ENCODE measurements at places on chromosomes 4 and X.

DNA sequence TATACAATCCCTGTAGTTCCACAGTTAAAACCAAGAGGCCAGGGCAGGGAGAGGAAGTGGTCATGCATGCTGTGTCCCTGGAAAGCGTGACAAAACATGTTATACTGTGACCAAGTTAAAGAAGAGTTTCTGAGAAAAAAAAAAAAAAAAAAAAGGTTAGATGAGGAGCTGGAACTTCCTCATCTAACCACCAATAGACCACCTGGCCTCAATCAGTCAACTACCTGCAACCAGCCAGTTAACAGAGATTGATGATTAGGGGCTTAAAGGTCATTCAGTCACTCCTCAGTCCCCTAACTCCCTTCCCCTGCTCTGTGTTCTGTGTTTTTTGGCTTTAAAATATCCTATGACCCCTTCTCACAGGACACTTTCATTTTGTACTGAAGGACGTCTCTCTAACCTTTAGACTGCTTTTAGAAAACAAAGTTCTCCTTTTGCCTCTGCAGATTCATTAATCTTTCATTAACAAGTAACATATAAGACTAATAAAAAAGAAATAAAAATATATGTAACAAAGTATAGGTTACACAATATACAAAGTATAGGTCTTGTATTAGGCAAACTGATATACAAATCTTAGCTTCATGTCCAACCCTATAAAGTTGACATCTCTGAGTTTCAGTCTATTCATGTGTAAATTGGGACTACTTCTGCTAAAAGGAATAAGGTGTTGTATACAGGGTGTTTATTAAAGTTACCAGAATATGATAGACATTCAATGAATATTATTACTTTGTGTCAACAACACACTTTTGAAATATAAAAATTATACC, 179.1 kb upstream of the NDST4 start:
- no peak for DNase-seq

GRCh38 chrX:129746557-129747470, 8.0 kb downstream of the XPNPEP2 start:
- no peak for DNase-seq

GRCh38 chr4:7788694-7789425, 150.8 kb downstream of the AFAP1 start:
- no peak for DNase-seq

DNA sequence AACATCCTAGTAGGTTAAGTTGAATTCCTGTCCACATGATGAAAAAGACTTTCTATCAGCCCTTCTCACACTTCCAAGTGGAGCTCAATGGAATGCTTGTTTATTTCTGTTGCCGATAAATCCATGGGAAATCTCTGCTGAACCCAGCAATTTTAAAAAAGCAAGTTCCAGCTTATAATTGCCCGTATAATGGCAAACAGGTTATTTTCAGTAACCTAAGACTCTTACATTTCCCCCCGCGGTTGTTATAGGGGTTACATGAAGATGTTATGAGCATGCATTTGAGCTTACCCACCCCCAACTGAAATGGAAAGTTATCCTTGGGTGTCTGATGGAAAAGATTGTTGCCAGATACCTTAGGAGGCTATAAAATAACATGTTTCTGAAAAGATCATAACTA, 136.2 kb downstream of the PALLD start:
- no peak for DNase-seq

GRCh38 chr4:151204925-151205524, 71.9 kb upstream of the PRSS48 start:
- DNase-seq = no peak

GRCh38 chr4:24091639-24092233, 201.9 kb upstream of the PPARGC1A start:
- DNase-seq = no peak

GRCh38 chr4:1178300-1179088, 6.1 kb upstream of the SPON2 start:
- DNase-seq = no peak

GRCh38 chr4:154126276-154126675, 337.4 kb upstream of the SFRP2 start:
- no peak for DNase-seq

- no peak for DNase-seq
These were observed 94.7 kb downstream of the SEL1L3 start for GRCh38 chr4:25767877-25768725.

- DNase-seq = no peak
These were observed 28.3 kb upstream of the UXT start for GRCh38 chrX:47687263-47687662.

DNA sequence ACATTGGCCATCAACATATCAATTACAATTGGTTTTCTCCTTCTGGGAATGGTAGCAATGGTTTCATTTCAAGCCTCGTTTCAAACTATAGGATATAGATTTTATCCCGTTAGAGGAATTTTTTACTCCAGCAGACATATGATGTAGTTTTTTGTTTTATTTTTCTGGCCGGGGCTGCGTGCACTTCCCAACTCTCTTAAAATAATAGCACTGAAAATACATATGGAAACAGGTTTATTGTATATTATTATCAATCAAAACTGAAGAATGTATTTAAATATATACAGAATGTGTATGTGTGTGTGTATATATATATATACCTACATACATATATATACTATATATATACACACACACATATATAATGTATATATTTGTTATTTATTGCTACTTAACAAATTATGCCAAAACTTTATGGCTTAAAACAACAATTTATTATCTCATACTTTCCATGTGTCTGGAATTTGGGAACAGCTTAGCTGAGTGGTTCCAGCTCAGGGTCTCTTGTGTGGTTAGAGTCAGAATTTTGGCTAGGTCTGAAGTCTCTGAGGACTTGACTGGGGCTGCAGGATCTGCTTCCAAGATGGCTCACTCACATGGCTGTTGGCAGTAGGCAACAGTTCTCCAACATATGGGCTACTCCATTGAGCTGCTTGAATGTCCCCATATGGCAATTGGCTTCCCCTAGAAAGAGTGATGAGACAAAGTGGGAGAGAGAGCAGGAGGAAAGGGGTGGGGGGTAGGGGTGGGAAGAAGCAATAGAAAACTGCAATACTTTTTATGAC, 314.1 kb downstream of the PPP1R2C start:
- DNase-seq = no peak

DNA sequence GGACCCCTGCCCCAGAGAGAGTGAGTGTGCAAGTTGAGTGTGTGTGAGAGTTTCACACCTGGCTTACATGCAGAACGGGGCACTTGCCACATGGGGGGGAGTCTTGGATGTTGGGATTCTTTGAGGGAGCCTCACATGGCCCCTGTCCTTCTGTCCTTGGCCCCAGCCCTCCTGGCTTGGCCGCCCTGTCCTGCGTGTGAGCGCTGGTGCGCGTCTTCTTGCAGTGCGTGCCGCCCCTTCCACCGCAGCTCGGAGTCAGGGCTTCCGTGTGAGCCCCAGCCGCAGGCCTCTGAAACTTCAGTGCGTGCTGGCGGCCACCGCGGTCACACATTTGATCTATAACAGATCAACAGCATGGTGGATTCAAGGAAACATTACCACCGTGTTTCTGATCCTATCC, 30.1 kb upstream of the HGFAC start:
- DNase-seq = no peak

DNA sequence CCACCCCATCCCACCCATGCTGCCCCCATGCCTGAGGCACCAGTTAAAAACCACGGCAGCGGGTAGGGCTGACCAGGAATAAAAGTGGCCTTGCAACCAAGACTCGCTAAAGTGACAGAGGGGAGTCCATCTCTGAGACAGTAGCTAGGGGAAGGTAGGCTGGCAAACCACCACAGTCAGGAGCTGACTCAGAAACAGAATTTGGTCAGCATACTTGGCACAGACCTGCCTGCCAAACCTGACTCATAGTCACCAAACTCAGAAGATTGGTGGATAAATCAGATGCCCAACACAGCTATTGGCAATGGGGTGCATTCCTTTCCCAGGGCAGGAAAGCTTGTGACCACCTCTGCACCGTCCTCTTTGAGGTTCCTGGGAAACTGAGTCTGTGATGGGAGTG, 193.8 kb downstream of the BCOR start:
- DNase-seq = no peak

DNA sequence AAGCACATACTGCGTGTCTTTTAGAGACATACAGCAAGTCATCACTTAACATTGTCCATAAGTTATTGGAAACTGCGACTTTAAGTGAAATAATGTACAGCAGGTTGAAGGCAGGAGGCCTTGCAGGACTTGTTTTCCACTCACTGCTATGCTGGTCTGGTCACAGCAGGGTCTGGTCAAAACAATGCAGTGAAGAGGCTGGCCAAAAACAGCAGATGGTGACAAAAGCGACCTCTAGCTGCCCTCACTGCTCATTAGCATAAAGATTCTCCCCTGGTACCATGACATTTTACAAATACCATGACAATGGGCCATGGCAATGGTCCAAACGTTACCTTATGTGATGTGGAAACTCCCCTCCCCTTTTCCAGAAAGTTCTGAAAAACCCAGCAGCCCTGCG, 1283.6 kb downstream of the FSTL5 start:
- DNase-seq = no peak

- no peak for DNase-seq
These were observed 689 bp upstream of the TMA16 start for GRCh38 chr4:163493643-163494359.

DNA sequence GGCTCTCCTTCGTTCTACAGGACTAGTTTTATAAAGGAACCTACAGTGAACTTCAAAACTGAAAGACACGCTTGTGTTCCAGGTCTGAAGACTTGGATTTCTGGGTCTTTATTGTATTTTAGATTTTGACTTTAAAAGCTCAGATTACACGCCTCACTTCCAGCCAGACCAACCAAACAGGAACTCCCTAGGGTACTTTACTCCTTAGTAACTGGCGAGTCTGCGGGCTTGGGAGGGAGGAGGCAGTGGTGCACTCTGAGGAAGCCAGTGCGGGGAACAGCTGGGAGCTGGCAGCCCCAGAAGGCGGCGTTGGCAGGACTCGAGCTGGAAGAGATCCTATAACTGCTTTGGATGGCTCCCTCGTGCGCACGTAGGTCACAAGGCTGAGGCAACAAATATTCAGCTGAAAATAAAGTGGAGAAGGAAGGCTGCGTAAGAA, 391 bp upstream of the PHKA1 start:
- DNase-seq = no peak

DNA sequence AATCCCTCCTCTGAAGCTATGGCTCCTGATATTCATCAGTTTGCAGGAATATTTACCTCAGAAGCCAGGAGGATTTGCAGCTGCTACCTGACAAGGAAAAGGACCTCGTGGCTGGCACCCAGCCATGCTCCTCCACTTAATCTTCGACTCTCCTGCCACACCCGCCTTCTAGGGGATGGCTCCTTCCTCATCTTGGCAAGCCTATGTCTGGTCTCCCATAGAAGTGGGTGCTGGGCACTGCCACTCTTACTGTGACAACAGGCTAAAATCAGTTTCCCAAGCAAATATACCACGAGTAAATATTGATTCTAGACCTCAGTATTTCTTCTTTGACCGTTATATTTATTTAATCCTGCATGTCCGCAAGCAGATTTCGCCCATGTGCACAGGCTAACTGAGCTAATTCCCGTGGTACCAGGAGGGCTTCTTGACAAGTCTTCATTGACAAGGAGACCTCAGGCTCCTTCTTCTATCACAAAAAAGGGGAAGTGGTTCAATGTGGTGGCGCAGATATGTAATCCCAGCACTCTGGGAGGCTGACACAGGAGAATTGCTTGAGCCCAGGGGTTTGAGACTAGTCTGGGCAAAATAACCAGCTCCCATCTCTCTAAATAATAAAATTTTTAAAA, 52.6 kb upstream of the DCTD start:
- DNase-seq = no peak

DNA sequence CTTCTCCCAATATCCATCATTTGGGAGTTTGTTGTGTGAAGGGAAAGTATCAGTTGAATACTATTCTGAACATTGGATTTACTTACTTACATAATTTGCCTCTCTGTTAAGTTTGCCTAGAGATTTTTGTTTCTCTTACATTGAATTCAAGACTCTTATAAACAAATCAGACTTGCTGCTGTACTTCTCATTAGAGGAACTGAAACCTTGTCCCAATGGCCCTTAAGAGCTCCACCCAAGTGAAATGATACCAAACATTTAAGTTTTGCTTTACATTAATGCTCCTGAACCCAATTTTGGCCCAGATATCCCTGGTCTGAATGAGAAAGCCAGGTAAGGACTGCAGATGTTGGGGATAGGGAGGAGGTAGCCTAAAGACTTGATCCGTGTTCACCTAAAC, 32.0 kb downstream of the HAND2 start:
- DNase-seq = no peak

- no peak for DNase-seq
These were observed 59.8 kb downstream of the AGTR2 start for GRCh38 chrX:116230130-116230898.

GRCh38 chr4:131531087-131531486, 1618.0 kb upstream of the PCDH10 start:
- no peak for DNase-seq

GRCh38 chr4:162010362-162010761, 153.4 kb downstream of the FSTL5 start:
- no peak for DNase-seq

GRCh38 chrX:132470179-132470578, 18.7 kb downstream of the MBNL3 start:
- no peak for DNase-seq

- no peak for DNase-seq
These were observed 125.0 kb upstream of the MSX1 start for GRCh38 chr4:4734425-4734824.

- no peak for DNase-seq
These were observed 1.5 kb downstream of the DGKQ start for GRCh38 chr4:971666-972500.

GRCh38 chrX:131907488-131908314, 115.4 kb upstream of the STK26 start:
- no peak for DNase-seq

DNA sequence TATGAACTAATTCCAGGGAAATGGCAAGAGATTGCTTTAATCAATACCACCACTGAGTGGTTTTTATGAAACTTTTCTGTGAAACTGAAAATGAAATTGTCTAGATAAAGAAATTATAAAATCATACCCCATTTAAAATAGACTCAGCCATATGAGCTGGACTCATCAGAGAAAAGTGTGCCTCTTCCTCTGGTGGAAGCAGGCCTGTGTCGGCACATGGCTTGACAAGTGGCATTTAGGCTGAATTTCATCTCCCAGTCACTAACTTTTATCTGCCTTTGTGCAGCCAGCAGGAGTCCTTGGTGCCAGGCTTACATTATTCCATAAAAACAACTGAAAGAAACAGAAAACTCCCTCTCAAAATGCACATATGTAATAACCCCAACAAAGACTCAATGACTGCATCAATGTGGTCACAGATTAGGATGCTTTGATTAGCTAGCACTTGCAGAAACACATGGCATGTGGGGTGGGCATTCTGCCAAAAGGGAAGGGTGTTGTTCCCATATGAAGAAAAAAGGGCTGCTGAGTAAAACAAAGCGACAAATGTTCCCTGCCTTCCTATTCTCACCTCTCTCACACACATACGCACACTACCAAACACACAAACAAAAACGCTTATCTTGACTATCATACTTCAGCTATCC, 232.3 kb downstream of the PABPC4L start:
- no peak for DNase-seq

GRCh38 chr4:56743550-56743949, 62.5 kb upstream of the HOPX start:
- DNase-seq = no peak

GRCh38 chr4:184313702-184314659, 96.3 kb upstream of the ENPP6 start:
- DNase-seq = no peak

GRCh38 chrX:46327566-46328115, 217.6 kb downstream of the ZNF674 start:
- no peak for DNase-seq

- DNase-seq = no peak
These were observed 33.7 kb downstream of the DHX15 start for GRCh38 chr4:24550441-24551175.

Data from stimulated activated CD8-positive, alpha-beta memory T cell treated with anti-CD3 and anti-CD28 coated beads, Interleukin-15, amount 100 ng/mL, for 4 hours (primary cell).